ENCODE measurements at places on chromosomes 12 and 14.

DNA sequence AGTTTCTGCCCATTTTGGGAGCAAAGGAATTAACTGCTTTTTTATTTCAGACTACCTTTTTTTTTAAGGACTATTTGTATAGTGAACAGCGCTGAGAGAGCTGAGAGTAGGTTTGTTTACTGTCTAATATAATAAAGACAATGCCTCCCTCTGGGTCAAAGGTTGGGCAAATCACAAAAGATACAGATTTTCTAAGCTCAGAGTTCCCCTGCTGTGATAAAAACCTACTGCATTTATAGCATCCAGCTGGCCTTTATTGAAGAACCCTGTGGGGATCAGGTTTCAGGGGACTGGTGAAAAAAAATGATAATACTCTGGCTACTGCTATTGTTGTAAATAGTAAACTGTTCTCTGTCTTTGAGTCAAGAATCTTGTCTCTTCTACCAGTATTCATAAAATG, 28.7 kb downstream of the CCDC59 start:
- DNase-seq: peak; percentile 99

GRCh38 chr14:58746261-58746660, 108.5 kb downstream of the DACT1 start:
- DNase-seq: no peak

GRCh38 chr12:92431146-92431545, 271.6 kb upstream of the PLEKHG7 start:
- no peak for DNase-seq

GRCh38 chr12:62744551-62744950, 190.4 kb downstream of the PPM1H start:
- no peak for DNase-seq

- DNase-seq: no peak
Observed at GRCh38 chr14:23827100-23827892, 126.3 kb upstream of the DHRS4 start.

DNA sequence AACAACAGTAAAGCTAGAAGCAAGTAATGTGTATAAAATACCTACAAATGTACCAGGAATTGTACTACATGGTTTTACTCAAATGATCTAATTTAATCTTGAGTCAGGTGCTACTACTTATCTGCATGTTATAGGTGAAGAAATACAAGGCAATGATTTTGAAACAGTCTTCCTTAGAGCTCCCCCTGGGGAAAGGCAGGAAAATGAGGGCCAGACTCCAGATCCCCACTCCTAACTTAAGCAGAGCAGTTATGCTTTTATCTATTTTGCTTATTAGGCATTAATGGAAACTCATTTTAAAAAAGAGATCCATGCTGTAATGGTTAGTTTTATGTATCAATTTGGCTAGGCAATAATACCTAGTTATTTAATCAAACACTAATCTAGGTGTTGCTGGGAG, 109.3 kb upstream of the CPSF6 start:
- no peak for DNase-seq

DNA sequence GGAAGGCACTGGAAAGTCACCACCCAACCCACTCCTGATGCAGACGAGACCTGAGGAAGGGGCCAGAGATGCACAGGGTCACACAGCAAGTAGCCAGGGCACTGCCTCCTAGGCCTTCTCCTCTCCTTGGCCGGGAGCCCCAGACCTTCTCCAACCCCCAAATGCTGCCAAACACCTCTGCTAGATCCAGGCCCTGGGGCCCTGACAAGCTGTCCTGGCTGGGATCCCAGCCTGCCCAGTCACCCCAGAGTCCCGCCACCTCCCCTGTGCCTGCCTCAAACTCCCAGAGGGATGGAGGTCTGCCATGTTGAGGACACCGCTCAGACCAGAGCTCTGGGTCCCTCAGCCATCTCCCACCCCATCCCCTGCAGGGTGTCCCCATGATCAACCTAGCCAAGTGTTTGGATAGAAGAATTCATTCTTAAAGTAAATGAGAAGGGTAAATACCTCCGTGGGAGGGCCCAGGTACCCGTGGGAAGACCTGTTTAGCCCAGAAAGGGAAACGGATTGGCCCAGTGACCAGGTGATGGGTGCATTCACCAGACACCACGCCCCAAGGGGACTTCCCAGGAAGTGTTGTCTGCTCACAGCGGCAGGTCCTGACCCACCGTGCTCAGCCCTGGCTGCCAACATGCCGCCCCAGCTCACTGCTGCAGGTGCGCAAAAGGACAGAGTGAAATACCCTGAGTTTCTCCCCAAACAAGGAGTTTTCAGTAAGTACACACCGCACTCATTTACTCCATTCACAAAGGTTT, 4.6 kb upstream of the DIO3 start:
- no peak for DNase-seq

- peak; percentile 67 for DNase-seq
Observed at GRCh38 chr14:59028476-59029202, 159.8 kb upstream of the DAAM1 start.

Data from NCI-H748 treated with DMSO at 0.1 percent for 48 hours (cell line).